GF-D8 (cell line): ENCODE measurements at places on chromosomes 11 and 22.

- DNase-seq = no peak
Measured at GRCh38 chr22:46124383-46125144, 25.8 kb upstream of the PPARA start.

GRCh38 chr11:12685229-12685628, 11.0 kb downstream of the TEAD1 start:
- DNase-seq = no peak

GRCh38 chr22:27574002-27574366, 227.6 kb downstream of the MN1 start:
- no peak for DNase-seq

DNA sequence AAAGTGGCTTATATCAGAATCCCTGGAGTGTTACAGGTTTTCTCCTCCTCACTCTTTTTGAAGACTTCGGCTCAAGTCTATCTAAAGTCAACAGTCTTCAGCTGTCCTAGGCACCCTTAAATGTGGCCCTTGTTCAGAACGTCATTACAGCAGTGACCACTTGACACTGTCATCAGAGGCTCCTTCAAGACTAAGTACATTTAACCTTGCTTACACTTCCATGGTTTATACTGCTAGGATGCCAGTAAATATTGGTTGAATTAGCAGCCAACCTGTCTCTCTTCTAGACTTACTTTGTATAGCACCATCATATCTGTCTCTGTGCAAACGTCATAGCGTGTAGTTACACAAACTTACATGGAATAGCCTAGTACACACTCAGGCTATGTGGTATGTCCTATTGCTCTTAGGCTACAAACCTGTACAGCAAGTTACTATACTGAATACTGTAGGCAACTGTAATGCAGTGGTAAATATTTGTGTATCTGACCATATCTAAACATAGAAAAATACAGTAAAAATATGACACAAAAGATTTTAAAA, 13.3 kb upstream of the C11orf91 start:
- DNase-seq = no peak

- no peak for DNase-seq
Measured at GRCh38 chr22:27588268-27588667, 213.3 kb downstream of the MN1 start.

- DNase-seq = no peak
Measured at GRCh38 chr11:64879244-64879900, 951 bp upstream of the EHD1 start.
